Activated CD8-positive, alpha-beta memory T cell treated with anti-CD3 and anti-CD28 coated beads, Interleukin-2, amount 10 ng/mL, durations not matched to agents 7 days and 5 days (primary cell): ENCODE measurements at places on chromosomes 12 and 14. TPM values are rescaled to one million over a fixed set of nuclear protein-coding genes. Genes with fewer than 3 reads are reported as not detected.

GRCh38 chr12:30219047-30219446 lies 435.3 kb upstream of the TMTC1 start:
- DNase-seq: no peak

- no peak for DNase-seq
These were observed 131.1 kb downstream of the CACNA1C start for GRCh38 chr12:2183556-2184541.

GRCh38 chr12:11460343-11461023 lies 65.1 kb upstream of the PRB2 start:
- no peak for DNase-seq

DNA sequence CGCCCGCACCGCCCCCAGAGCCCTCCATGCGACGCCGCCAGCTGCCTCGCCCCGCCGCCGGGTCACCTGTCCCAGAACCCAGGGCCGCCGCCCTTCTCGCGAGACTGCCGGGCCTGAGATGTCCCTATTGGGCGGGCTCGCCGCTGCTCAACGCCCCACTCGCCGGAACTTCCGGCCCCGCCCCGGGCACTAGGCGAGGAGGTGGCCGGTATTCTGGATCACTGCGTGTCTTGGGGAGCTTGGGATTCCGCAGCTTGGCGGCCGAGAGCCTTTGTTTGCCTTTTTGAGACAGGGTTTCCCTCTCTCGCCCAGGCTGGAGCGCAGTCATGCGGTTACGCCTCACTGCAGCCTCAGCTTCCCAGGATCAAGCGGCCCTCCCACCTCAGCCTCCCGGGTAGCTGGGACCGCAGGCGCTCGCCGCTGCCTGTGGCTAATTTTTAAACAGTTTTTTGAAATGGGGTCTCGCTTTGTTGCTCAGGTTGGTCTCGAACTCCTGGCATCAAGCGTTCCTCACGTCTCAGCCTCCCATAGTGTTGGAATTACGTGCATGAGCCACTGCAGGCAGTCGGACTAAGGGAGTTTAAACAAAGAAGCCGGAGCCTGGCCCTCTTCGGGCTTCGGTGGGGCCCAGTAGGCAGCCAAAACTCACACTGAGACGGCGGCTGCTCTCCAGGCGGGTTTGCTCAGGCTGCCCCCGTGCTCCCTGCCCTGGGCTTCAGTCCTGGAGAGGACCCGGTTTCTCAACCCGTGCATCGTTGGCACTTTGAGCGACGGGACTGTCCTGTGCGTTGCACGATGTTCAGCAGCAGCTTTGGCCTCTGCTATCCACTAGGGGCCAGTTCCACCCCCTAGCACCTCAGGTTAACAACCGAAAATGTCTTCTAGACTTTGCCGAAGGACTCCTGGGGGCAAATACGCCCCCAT lies at the start of gene SLC15A4:
Gene SLC15A4 (minus strand): TSS at position 43 of the 924 bp plus-strand sequence. CDS start 15 bp downstream, at position 28.
- DNase-seq: peak; percentile 97

DNA sequence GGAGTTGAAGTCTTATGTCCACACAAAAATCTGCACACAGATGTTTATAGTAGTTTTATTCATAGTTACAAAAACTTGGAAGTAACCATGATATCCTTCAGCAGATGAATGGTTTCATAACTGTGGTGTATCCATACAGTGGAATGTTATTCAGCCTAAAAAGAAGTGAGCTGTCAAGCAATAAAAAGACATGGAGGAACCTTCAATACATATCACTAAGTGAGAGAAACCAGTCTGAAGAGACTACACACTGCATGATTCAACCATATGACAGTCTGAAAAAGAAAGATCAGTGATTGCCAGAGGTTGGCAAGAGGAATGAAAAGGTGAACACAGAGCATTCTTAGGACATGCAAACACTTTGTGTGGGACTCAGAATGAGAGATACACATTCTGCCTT lies 18.6 kb upstream of the IFNG start:
- DNase-seq: no peak

Gene KRT81
- total RNA-seq: 0.30 TPM
